ENCODE measurements at places on chromosomes 11 and 22.

- DNase-seq, result peak; percentile 29
These were observed 113.6 kb downstream of the KCNQ1OT1 start for GRCh38 chr11:2586087-2586792.

GRCh38 chr22:28855355-28856094 is 27.8 kb upstream of the ZNRF3 start:
- DNase-seq, result no peak

GRCh38 chr22:34763496-34763895 is 302.5 kb upstream of the ISX start:
- no peak for DNase-seq

DNA sequence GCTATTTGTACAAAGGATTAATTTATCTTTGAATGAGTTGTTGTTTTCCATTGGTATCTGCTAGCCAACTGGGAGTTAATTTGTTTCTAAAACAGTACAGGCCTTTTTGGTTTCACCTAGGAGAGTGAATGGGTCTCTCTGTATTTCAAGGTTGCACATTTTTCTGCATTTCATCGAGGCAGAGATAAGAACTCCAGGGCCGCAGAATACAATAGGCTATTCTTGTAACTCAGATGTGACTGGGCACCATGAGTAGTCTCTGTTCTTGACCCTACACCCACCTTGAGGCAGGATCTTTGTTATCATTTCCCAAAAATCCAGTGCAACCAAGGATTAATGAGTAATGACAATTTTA is 51.7 kb upstream of the OR9Q1 start:
- no peak for DNase-seq

GRCh38 chr11:1053121-1053901 is 16.8 kb upstream of the MUC6 start:
- DNase-seq, result peak; percentile 43
